MCF 10A (cell line): ENCODE measurements at places on chromosomes 4 and X. TPM values are rescaled to one million over a fixed set of nuclear protein-coding genes. Genes with fewer than 3 reads are reported as not detected.

The SLC35A2 gene
- total RNA-seq, result 38.6 and 43.5 TPM in 2 replicates

The CSAG1 gene
- total RNA-seq, result not detected in 2 replicates

The DMP1 gene
- not detected in 2 replicates for total RNA-seq

The ENPP6 gene
- total RNA-seq, result not detected in 2 replicates

The IL1RAPL1 gene
- total RNA-seq, result not detected in 2 replicates

The DDX60 gene
- 4.7 and 7.9 TPM in 2 replicates for total RNA-seq

The PRRG1 gene
- total RNA-seq, result 10.2 and 10.5 TPM in 2 replicates

The TMEM33 gene
- 101 and 117 TPM in 2 replicates for total RNA-seq

The MAGEA9B gene
- total RNA-seq, result not detected in 2 replicates

The CXCL11 gene
- not detected in 2 replicates for total RNA-seq

The SSX1 gene
- total RNA-seq, result not detected in 2 replicates

The EDA gene
- total RNA-seq, result 1.1 and 1.3 TPM in 2 replicates

The SOD3 gene
- not detected in 2 replicates for total RNA-seq

The SHOX gene
- total RNA-seq, result not detected in 2 replicates

The NHSL2 gene
- total RNA-seq, result not detected in 2 replicates

The MFAP3L gene
- total RNA-seq, result 4.1 and 7.7 TPM in 2 replicates

The BEND2 gene
- not detected in 2 replicates for total RNA-seq

The ETDB gene
- total RNA-seq, result not detected in 2 replicates

- no peak overlapping the region for H3K4me3 ChIP-seq
- DNase-seq, result no peak
- H3K36me3 ChIP-seq, result no peaks in the 10 kb centered on the region
- no peaks in the 10 kb centered on the region for H3K27me3 ChIP-seq
- H3K27ac ChIP-seq, result no peak overlapping the region
- no peaks in the 10 kb centered on the region for H3K4me1 ChIP-seq
These were observed 10.1 kb upstream of the ARAP2 start for GRCh38 chr4:36254371-36254770.

GRCh38 chr4:26959654-26960047 is 99.0 kb downstream of the STIM2 start:
- no peak overlapping the region for H3K4me3 ChIP-seq
- H3K36me3 ChIP-seq, result no peaks in the 10 kb centered on the region
- H3K27me3 ChIP-seq, result no peaks in the 10 kb centered on the region
- DNase-seq, result no peak
- no peak overlapping the region for H3K27ac ChIP-seq
- H3K4me1 ChIP-seq, result peaks cover 7% of the 10 kb centered on the region

DNA sequence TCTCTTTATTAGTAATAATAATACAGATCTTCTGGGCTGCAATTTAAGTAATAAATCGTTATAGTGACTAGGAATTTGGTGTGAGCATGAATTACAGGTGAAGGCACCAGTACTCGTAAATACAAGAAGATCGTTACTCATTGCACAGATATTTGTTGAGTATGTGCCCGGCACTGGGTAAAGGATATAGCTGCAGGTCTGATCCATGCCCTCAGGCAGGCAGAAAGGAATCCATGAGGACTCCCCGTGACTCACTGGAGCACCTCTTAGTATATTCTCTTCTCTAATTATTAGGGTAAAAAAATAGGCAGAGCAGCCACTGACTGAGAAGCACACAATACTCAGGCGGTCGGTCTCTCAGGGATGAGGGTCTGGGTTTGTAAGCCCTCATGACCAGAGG is 868.3 kb downstream of the RAB28 start:
- H3K27ac ChIP-seq, result no peak overlapping the region
- peaks cover 17% of the 10 kb centered on the region for H3K4me1 ChIP-seq
- no peaks in the 10 kb centered on the region for H3K36me3 ChIP-seq
- H3K4me3 ChIP-seq, result no peak overlapping the region
- H3K27me3 ChIP-seq, result no peaks in the 10 kb centered on the region

DNA sequence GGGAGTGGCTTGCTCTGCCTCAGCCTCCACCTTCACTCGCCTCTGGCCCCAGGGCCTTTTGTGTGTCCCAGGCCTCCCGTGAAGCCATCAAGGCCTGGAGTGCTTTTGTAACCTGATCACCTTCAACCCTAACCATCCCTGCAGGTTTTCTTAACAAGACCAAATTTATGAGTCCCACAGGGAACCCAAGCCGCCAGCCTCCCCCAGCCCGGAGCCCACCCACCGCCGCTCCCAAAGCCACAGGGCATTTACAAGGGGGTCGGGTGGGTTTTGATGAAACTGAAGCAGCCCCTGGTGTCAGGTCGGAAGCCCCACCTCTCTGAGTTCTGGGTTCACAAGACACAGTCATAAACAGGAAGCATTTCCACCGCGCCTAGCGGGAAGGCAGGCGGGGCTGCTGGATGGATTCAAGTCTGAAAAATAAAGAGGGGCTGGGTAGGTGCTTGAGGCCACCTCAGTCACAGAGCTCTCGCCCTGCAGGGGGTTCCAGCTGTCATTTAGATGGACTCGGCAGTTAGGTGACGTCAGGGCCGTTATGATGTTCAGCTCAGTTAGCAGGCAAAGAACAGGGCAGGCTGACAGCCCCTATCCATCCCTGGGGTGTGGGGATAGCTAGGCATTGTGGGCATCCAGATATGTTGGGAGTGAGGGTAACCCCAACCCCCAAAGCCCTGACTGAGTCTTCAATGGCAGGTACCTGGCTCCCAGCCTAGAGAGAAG is 128.5 kb downstream of the BCOR start:
- no peaks in the 10 kb centered on the region for H3K36me3 ChIP-seq
- no peak overlapping the region for H3K27ac ChIP-seq
- H3K4me3 ChIP-seq, result no peak overlapping the region
- DNase-seq, result no peak

GRCh38 chrX:118508635-118509034 is 13.0 kb downstream of the DOCK11 start:
- peaks cover 6% of the 10 kb centered on the region for H3K4me1 ChIP-seq
- no peak for DNase-seq
- H3K27ac ChIP-seq, result no peak overlapping the region
- H3K4me3 ChIP-seq, result no peak overlapping the region
- no peaks in the 10 kb centered on the region for H3K36me3 ChIP-seq
- H3K27me3 ChIP-seq, result peaks cover 19% of the 10 kb centered on the region

GRCh38 chr4:67883458-67883857 is 344 bp downstream of the TMPRSS11D start:
- no peak for DNase-seq
- no peaks in the 10 kb centered on the region for H3K36me3 ChIP-seq
- H3K27me3 ChIP-seq, result no peaks in the 10 kb centered on the region
- no peak overlapping the region for H3K4me3 ChIP-seq

DNA sequence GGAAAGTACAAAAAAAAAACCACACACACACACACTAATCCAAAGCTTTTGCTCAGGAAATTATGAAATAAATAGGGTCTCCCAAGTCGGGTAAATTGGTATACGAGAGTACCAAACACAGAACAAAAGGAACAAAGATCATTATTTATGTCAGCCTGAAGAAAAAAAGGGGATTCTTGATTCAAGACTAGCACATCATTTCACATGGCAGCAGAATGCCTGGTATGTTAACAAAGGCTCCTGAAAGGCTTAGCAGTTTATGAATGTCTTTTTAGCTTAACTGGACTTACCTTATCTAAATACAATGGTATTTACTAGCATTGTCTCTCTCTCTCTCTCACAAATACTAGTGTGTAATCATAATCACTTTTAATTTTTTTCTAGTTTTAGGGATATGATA is 11.3 kb downstream of the RAP2C start:
- no peak overlapping the region for H3K4me3 ChIP-seq
- peaks cover 10% of the 10 kb centered on the region for H3K4me1 ChIP-seq
- peaks cover 42% of the 10 kb centered on the region for H3K36me3 ChIP-seq
- no peak overlapping the region for H3K27ac ChIP-seq

DNA sequence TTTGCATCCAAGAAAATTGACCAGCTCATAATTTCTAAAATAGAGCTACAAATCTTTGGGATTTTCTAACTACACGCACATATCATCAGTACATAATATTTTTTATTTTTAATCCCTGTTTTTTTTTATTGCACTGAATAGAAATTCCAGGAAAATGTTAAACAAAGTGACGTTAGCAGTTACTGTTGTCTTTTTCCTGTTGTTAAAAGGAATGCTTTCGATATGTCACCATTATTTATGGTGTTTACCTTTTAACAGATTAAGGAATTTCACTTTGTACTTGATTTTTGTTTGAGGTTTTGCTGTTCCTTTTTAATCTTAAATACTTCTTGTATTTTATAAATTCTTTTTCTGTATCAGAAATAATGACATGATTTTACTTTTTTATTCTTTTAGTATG is 89.7 kb downstream of the TMEM144 start:
- no peak overlapping the region for H3K4me3 ChIP-seq
- DNase-seq, result no peak
- H3K27ac ChIP-seq, result no peak overlapping the region
- H3K36me3 ChIP-seq, result no peaks in the 10 kb centered on the region

GRCh38 chrX:25531096-25531495 is 515.3 kb upstream of the ARX start:
- peak; percentile 39 for DNase-seq
- H3K4me3 ChIP-seq, result no peak overlapping the region
- H3K4me1 ChIP-seq, result no peaks in the 10 kb centered on the region
- H3K27me3 ChIP-seq, result no peaks in the 10 kb centered on the region
- no peaks in the 10 kb centered on the region for H3K36me3 ChIP-seq
- no peak overlapping the region for H3K27ac ChIP-seq

DNA sequence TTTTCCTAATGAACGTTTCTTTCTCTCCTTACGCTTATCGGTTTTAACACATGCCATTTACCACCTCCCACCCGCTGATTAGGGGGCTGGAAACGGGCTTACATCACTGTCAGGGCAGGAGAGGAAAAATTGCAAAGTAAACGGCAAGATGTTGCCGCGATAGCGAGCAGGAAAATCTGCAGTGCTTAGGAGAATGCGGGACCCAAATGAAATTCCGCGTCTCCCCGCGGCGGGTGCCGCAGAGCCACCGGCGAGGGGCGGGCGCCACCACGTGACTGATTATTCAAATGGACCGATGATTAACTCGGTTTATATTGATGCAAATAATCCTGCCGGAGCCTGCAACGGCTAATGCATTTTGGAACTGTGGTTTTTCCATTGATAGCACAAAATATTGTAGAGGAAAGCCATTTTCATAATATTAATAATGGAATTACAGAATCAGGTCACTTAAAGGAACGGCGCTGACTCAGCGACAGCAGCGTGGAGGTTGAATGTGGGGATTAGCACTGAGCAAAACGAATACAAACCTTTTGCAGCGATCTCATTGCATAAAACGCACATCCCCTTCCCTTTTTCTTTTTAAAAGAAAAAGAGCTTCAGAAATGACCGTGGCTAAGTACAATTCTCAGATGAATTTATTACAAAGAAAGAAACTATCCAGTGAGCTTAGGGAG is 224.2 kb downstream of the STIM2 start:
- DNase-seq, result no peak
- H3K27ac ChIP-seq, result no peak overlapping the region
- peaks cover 11% of the 10 kb centered on the region for H3K27me3 ChIP-seq
- H3K4me1 ChIP-seq, result no peaks in the 10 kb centered on the region
- H3K36me3 ChIP-seq, result no peaks in the 10 kb centered on the region

DNA sequence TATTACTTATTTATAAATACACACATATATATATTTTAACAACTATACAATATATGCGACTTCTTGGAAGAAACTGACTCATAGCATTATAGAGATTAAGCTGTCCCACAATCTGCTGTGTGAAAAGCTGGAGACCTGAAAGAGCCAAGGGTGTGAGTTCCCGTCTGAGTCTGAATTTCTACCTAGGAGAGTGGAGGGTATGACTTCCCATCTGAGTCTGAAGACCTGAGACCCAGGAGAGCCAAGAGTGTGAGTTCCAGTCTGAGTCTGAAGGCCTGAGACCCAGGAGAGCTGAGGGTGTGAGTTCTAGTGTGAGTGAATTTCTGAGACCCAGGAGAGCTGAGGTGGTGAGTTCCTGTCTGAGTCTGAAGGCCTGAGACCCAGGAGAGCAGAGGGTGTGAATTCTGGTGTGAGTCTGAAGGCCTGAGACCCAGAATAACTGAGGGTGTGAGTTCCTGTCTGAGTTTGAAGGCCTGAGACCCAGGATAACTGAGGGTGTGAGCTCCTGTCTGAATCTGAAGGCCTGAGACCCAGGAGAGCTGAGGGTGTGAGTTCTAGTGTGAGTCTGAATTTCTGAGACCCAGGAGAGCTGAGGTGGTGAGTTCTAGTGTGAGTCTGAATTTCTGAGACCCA is 8.9 kb upstream of the P2RY8 start:
- H3K36me3 ChIP-seq, result no peaks in the 10 kb centered on the region
- H3K4me1 ChIP-seq, result no peaks in the 10 kb centered on the region
- H3K27me3 ChIP-seq, result no peaks in the 10 kb centered on the region

- peaks cover 29% of the 10 kb centered on the region for H3K27me3 ChIP-seq
- no peak for DNase-seq
These were observed at the start of gene PNMA6F for GRCh38 chrX:153321381-153322124. TSS of gene PNMA6F (minus strand) at chrX:153321767. CDS start at chrX:153320674, 1,093 bp downstream.

DNA sequence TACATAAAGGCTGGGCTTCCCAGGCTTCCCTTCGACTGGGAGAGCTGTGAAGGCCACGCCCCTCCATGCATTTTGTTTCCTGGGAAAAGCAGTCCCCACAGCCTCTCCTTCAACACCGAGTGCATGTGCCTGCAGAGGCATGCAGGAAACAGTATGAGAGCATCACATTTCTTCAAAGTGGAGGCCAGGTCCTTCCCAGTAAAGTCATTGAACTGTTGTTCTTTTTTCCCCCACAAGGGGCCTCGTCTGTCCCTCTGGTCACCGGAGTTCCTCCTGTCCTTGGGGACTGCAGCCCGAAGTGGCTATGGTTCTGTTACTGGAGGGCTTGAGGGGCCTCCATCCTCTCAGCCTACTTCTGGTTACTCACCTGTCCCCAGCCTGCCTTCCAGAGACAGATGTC is 56.0 kb downstream of the RAI2 start:
- no peaks in the 10 kb centered on the region for H3K27me3 ChIP-seq
- DNase-seq, result no peak
- no peak overlapping the region for H3K27ac ChIP-seq
- no peak overlapping the region for H3K4me3 ChIP-seq
- no peaks in the 10 kb centered on the region for H3K4me1 ChIP-seq

- no peaks in the 10 kb centered on the region for H3K27me3 ChIP-seq
- H3K4me1 ChIP-seq, result peaks cover 27% of the 10 kb centered on the region
- peak overlapping the region; percentile 50 for H3K27ac ChIP-seq
- H3K36me3 ChIP-seq, result no peaks in the 10 kb centered on the region
- DNase-seq, result peak; percentile 84
These were observed 395.0 kb downstream of the DTHD1 start for GRCh38 chr4:36676139-36677050.

DNA sequence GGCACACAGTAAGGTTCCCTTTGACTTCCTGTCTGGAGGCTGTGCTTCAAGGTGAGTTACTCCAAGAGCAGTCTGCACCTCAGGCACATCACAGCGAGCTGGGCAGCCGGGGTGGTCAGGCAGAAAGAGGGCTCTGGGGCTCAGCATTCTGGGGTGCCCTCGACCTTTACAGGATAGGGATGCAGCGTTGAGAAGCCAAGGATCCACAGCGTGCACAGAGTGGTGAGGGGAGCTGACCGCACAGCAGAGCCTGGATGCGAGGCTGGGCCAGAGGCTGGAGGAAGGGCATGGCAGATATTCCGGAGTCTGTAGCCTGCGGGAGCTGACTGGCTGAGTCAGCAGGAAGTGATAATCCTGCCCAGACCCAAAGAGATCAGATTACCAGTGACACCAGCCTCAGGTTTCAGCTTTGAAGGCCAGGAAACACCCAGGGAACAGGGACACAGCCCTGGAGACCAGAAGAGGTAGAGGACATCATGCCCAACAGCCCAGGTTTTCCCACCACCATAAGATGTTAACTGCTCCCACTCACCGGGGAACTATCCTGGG is 38.4 kb upstream of the PDLIM3 start:
- peak overlapping the region; percentile 69 for H3K4me3 ChIP-seq
- H3K36me3 ChIP-seq, result peaks cover 5% of the 10 kb centered on the region
- H3K27me3 ChIP-seq, result no peaks in the 10 kb centered on the region
- peak; percentile 93 for DNase-seq
- peaks cover 9% of the 10 kb centered on the region for H3K4me1 ChIP-seq
- H3K27ac ChIP-seq, result peak overlapping the region; percentile 46
